ENCODE measurements at places on chromosomes 4 and X. TPM values are rescaled to one million over a fixed set of nuclear protein-coding genes. Genes with fewer than 3 reads are reported as not detected.

DNA sequence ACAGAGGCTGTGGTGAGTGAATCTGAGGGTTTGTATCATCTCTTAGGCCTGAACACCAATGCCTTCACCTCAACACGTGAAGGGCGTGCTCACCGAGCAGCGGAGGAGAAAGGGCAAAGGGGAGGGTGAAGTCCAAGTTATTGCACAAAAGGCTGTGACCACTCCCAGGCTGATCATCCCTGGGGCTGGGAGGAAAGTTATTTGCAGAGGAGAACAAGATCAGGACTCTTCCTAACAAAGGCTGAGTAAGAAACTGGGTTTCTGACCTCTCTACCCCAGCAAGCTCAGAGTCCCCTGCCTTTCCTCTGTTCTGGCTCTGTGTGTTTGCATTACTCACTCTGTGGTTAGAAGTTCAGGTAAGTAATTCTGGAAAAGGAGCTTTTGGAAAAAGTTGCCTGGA is 366.3 kb upstream of the CXorf51A start:
- H3K4me3 ChIP-seq = no peak overlapping the region
- no peak overlapping the region for H3K27ac ChIP-seq
- no peaks in the 10 kb centered on the region for H3K27me3 ChIP-seq
- H3K4me1 ChIP-seq = no peaks in the 10 kb centered on the region
- DNase-seq = no peak

DNA sequence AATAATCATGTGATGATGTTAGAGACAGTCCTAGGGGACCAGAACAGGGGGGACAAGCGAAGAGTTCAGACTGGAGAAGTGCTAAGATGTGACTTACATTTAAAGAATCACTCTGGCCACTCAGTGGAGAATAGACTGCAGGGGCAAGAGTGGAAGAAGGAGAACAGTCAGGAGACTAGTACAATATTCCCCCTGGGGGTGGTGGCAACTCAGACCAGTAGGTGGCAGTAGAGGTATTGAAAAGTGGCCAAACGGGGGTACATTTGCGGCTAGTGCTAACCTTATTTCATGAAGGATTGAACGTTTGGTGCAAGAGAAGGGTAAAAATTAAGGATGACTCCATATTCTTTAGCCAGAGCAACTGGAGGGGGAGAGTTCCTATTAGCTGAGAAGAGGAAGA is 2.7 kb upstream of the BMX start:
- no peaks in the 10 kb centered on the region for H3K36me3 ChIP-seq
- no peak overlapping the region for H3K27ac ChIP-seq
- no peak overlapping the region for H3K4me3 ChIP-seq
- peak; percentile 67 for DNase-seq
- H3K4me1 ChIP-seq = peaks cover 32% of the 10 kb centered on the region

GRCh38 chr4:58636381-58636780 is 1526.2 kb upstream of the IGFBP7 start:
- no peak overlapping the region for H3K4me3 ChIP-seq
- DNase-seq = no peak
- H3K4me1 ChIP-seq = no peaks in the 10 kb centered on the region

DNA sequence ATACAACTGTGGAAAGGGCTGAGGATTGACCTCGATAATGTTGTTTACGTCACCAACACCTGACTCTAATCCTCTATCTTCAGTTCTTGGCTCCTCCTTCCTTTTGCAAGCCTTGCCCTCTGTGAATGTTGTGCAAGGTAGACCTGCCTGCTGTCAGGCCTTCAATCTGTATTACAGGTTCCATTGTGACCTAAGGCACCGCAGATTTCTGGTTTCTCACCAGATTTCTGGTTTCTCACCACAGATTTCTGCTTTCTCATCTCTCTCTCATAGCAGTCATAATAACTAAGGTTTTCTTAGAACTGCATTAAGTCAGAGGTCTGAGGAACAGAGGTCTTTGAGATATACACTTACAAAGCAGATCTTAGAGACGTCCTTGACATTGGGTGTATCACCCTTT is 51.5 kb upstream of the ETNPPL start:
- H3K4me1 ChIP-seq = no peaks in the 10 kb centered on the region
- H3K36me3 ChIP-seq = no peaks in the 10 kb centered on the region
- no peaks in the 10 kb centered on the region for H3K27me3 ChIP-seq
- no peak for DNase-seq

DNA sequence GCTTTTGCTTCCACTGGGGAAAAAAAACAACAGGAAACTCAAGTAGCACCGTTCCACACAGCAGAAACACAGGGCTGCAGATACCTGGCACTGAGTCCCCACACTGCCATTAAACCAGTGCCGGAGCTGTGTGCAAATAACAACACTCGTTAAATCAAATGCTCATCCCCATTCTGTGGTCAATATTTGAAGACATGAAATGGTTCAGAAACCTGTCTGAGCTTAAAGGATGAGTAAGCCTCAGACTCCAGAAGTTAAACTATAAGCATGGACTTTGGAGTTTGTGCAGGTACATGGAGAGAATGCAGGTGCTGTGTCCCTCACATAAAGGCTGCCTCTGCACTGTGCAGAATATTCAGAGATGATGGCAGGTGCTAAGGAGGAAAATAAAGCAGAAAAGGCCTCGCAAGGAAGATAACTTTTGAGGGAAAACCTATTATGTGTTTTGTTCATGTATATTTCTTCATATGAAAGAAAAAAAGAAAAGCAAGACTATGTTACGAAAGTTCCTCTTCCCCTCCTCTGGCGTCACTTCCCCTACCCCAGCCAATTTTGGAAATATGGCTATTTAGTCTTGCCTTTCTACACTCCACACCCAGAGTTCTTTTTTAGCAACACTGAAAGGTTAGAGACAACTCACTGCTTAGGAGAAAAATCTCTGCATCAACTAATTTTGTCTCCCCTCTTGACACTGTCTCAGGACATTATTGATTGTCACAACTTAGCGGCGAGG is 4.6 kb downstream of the MPP1 start:
- H3K4me3 ChIP-seq = no peak overlapping the region
- peak overlapping the region; percentile 15 for H3K27ac ChIP-seq
- peaks cover 26% of the 10 kb centered on the region for H3K4me1 ChIP-seq
- no peak for DNase-seq
- peaks cover 4% of the 10 kb centered on the region for H3K27me3 ChIP-seq
- H3K36me3 ChIP-seq = no peaks in the 10 kb centered on the region

GRCh38 chr4:75243570-75243969 is 270.6 kb downstream of the RCHY1 start:
- no peak overlapping the region for H3K4me3 ChIP-seq
- no peaks in the 10 kb centered on the region for H3K27me3 ChIP-seq
- no peaks in the 10 kb centered on the region for H3K36me3 ChIP-seq
- DNase-seq = no peak
- H3K27ac ChIP-seq = no peak overlapping the region

Gene GAGE1
- not detected for total RNA-seq

Gene TAB3
- total RNA-seq = 23.8 TPM
